Fibroblast of the aortic adventitia (primary cell): ENCODE measurements at places on chromosomes 7 and 10.

GRCh38 chr10:4649886-4650508 lies 176.0 kb upstream of the AKR1E2 start:
- peak; percentile 52 for DNase-seq

DNA sequence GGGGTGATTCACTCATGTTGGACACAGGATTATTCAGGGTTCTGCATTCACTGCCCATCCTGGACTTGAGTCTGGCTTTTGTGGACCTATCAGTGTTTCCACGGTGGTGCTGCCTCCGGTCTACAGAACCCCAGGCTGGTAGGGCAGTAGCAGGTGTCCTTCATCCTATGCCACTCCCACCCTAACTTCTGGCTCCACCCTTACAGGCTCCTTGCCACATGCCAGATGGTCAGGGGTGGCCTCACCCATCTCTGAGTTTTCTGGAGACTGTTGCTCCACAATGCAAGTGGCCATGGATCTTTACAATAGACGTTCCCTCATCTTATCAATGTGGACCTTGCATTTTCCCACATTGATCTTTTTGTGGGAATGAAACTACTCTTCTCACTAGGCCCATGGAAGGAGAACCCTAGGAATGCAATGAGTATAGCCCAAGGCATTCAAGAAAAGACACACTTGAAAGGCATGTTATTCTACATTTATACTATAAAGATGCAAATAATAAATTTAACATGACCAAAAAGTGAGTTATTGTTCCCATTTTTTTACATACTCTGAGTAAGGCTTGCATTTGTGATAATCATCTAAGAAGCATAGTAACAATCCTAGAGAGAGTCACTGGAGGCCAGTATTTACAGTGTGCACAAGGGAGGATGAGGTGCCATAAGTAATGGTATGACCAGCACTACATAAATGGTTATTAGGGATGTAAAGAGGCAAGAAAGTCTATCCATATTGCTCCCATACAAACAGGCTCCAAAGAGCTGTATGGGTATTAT lies 57.4 kb upstream of the ADO start:
- no peak for DNase-seq

GRCh38 chr7:98049034-98049433 lies 57.6 kb upstream of the LMTK2 start:
- no peak for DNase-seq

DNA sequence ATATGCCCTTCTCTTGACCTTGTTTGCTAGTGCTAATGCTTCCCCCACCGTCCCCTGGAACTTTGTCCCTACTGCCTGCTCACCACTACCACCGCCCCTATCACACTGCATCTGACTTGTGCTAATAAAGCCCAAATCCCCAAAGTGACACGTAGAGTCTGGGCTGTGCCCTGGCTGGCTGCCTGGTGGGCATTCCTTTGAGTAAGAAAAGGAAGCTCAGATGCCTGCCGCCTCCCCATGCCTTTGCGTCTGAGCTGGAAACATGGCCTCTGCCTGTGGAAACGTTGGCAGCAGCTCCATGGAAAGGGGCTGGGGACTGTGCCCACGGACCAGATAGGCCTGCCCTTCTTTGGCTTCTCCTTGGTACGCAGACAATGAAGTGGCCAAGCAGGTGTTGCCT lies 138.3 kb downstream of the CYP26A1 start:
- DNase-seq: no peak

DNA sequence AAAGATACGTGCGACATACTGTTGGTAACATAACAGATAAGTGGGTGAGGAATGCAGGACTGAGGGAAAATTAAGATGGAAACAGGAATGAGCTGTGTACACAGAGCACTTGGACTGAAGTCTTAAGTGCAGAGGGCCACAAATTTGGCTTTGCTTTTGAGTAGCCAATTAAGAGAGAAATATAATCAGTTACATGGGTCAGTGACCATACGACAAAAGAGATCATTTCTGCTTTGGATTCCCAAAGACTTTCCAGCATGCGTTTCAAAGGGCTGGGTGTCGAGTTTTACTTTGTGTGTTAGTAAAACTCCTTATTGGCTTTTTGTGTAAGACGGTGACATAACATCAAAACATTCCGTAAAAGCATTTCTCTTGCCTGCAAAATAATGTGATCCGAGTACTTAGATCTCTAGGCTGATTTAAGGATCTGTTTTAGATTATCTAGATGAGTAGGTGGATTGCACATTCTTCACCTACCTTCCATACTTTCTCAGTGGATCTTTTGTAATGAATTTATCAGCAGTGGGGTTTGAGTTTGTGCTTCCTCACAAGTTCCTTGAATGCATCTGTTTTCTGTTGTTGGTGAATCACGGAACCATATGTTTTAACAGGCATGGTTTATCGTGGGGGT lies 7.5 kb downstream of the RABGEF1 start:
- peak; percentile 21 for DNase-seq

DNA sequence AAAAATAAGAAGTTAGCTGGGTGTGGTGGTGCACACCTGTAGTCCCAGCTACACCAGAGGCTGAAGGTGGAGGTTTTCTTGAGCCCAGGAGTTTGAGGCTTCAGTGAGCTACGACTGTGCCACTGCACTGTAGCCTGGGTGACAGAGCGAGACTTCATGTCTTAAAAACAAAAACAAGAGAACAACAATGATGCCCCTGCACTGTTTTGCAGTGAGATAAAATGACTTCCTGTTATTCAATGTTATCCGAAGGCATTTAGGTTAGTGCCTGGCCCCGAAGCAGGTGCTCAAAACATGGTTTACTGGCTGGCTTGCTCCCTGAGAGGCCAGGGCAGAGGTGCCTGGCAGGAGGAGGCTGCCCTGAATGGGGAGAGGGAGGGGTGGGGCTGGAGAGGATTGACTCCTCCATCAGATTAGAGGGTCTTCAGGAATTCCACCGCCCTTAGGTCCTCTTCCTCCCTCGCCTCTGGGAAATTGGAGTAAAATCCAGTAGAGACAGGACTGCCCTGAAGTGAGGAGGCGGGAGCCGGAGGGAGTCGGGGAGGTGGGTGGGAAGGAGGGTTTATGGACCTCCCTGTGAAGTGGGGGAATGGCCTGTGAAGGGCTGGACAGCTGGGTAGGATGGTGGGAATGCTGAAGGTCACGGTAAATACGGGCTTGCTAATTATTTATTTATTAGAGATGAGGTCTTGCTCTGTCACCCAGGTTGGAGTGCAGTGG lies 6.8 kb upstream of the CLDN4 start:
- no peak for DNase-seq

- DNase-seq: no peak
Measured at GRCh38 chr10:128626397-128627000, 500.3 kb upstream of the MKI67 start.

DNA sequence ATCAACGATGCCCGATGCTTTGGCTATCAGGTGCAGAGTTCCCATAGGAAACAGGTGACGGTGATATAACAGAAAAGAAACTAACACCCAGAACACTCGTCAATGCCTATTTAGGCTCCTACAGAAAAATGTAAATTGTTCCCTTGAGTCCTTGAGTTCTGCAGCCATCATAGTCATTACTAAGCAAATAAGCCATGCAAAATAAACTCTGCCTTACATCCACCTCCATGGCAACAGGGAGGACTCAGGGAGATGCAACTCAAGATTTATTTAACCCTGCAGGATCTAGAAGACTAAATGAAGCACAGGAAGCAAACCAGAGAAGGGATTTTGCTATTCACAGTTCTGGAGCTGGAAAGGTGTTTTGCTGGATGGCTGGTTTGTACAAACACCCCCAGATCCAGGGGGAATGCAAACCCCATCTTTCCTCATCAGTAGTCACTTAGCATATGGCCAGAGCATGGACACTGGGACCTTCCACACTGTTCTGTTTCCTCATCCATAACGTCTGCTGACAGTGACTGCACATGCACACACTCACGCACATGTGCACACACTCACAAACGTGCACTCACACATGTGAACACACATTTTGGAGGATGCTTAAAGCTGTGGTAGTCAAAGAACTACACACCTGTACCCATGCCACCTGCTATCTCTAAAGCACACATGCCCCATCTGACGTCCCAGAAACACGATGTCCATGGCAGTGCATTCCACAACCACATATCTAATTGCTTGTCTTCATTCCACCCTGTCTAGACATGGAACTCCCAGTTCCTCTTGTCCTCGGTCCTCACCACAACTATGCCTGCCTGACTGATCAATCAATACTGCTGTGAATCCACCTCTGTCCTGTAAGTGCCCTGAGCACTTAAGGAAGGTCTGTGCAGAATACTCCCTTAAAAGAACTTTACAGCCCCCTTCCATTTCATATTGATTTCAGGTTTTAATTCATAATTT lies 178.2 kb downstream of the COBL start:
- DNase-seq: no peak
